ENCODE measurements at places on chromosomes 2 and 18.

DNA sequence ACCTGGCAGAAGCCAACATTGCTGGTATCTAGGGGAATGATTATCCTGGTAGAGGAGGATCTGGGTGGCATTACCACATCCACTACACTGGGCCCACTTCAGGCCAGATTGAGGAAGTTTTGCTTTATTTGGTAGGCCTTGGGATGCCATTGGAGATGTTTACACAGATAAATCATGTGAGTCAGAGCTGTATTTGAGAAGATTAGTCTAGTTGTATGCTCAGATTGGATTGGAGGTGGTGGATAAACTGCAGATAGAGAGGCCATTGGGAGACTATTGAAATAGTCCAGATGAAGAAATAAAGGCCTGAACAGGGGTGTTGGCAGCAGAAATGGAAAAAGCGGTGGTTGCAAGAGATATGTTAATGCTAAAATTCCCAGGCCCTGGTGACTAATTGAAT is 81.5 kb downstream of the EFEMP1 start:
- H3K4me3 ChIP-seq: no peak overlapping the region
- DNase-seq: no peak
- no peak overlapping the region for H3K27ac ChIP-seq
- no peaks in the 10 kb centered on the region for H3K36me3 ChIP-seq

- H3K27ac ChIP-seq: no peak overlapping the region
- no peak for DNase-seq
- H3K4me3 ChIP-seq: no peak overlapping the region
- H3K4me1 ChIP-seq: no peaks in the 10 kb centered on the region
- no peaks in the 10 kb centered on the region for H3K36me3 ChIP-seq
These were observed 89.6 kb downstream of the KCNE4 start for GRCh38 chr2:223141606-223142005.

DNA sequence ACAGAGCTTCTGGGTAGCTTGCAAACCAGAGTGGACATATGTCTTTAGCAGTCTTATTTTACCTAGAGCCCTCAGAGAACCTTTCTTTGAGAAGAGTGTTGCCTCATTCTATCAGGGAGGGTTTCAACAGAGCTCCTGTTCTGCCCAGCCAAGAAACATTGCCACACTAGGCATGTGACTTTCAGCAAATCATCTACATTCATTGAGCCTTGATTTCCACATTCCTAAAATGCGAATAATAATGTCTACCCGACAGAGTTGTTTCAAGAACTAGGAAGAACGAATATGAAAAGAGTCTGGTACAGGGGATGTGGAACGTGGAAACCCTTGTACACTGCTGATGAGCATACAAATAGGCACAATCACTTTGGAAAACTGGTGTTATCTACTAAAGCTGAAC is 7.8 kb upstream of the PRKAG3 start:
- no peak overlapping the region for H3K27ac ChIP-seq
- no peak for DNase-seq
- H3K4me1 ChIP-seq: no peaks in the 10 kb centered on the region
- no peak overlapping the region for H3K4me3 ChIP-seq

GRCh38 chr2:231228974-231229529 is 30.6 kb downstream of the ARMC9 start:
- H3K27ac ChIP-seq: no peak overlapping the region
- no peaks in the 10 kb centered on the region for H3K27me3 ChIP-seq
- no peaks in the 10 kb centered on the region for H3K36me3 ChIP-seq
- no peak for DNase-seq
- H3K4me3 ChIP-seq: no peak overlapping the region
- H3K4me1 ChIP-seq: peaks cover 3% of the 10 kb centered on the region

GRCh38 chr2:212147921-212148513 is 390.6 kb downstream of the ERBB4 start:
- H3K4me3 ChIP-seq: no peak overlapping the region
- DNase-seq: no peak
- no peak overlapping the region for H3K27ac ChIP-seq

DNA sequence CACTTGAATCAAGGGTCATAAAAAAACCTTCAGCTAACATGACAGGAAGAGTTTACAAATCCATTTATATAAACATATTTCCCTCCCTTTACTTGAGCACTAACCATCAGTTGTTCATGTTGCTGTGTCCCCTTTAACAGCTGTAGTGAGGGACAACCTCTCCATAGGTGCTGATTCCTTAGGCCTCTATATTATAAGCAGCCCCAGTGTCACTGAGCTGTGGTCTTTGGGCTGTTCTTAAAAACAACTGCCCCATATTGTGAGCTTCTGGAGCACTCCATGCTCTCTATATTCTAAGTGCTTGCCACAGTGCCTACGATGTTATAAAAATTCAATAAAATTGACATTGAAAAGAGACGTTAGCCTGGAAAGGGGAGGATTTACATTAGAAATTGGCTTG is 175.3 kb downstream of the ZNF385B start:
- no peaks in the 10 kb centered on the region for H3K36me3 ChIP-seq
- H3K4me1 ChIP-seq: no peaks in the 10 kb centered on the region
- H3K27me3 ChIP-seq: no peaks in the 10 kb centered on the region

- H3K27ac ChIP-seq: peak overlapping the region; percentile 88
- no peaks in the 10 kb centered on the region for H3K36me3 ChIP-seq
- peaks cover 53% of the 10 kb centered on the region for H3K4me1 ChIP-seq
- H3K4me3 ChIP-seq: peak overlapping the region; percentile 63
- no peak for DNase-seq
These were observed 1.6 kb upstream of the ERMN start for GRCh38 chr2:157327200-157327599.

DNA sequence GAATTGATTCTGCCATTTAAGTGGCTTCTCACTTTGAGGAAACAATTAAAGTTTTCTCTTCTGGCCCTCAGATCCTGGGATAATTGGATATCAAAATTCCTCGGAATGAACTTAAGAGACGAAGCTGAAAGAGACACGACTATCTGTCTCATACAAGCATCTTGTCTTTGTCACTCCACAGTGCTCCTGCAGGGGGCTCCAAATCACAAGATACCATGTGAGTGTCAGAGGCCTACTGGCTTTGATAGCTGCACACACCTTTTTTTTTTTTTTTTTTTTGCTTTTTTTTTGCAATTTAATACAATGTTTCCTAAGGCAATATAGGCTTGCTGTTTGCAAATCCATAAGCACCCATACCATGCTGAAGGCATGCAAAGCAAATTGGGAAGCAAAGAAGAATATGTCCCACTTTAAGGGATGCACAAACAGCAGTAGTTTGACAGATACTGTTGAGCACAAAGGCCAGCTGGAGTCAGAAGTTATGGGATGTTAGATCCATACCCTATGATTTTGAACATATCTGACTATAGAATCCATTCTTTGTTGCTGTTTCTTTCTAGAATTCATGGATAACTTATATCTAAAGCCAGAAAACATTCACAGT is 109.0 kb upstream of the CBLN2 start:
- peak; percentile 32 for DNase-seq
- H3K36me3 ChIP-seq: no peaks in the 10 kb centered on the region
- no peak overlapping the region for H3K4me3 ChIP-seq
- no peaks in the 10 kb centered on the region for H3K4me1 ChIP-seq
- no peak overlapping the region for H3K27ac ChIP-seq

GRCh38 chr2:182381225-182381624 is 45.6 kb downstream of the PDE1A start:
- no peak overlapping the region for H3K27ac ChIP-seq
- H3K4me3 ChIP-seq: no peak overlapping the region
- H3K4me1 ChIP-seq: no peaks in the 10 kb centered on the region
- DNase-seq: no peak
- no peaks in the 10 kb centered on the region for H3K27me3 ChIP-seq

DNA sequence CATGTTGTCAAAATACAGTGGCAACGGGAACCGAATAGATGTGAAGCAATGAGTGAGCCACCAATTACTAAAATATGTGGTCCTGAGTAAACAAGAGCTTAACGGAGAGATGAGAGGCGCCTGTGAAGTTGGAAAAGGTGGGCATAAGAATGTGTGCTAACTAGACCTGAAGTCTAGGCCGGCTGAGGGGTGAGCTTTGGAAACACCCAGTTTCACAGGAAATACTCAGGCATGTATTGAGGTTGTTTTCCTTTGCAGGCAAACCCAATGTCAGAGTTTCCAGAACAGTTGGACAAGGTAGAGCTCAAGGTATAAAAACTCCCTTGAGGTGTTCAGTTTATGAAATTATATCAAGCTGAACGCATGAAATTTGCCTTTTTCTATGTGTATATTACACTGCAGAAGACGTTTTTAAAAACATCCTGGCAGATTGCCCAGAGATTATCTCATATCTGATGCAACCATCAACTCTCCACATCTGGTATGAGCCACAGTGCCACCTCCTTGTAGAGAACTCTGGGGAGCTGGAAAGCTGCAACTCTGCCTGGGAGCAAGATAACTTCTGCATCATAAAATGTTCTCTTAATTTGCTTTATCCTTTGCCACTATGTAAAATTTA is 3.9 kb upstream of the WDSUB1 start:
- no peaks in the 10 kb centered on the region for H3K36me3 ChIP-seq
- DNase-seq: no peak
- peak overlapping the region; percentile 8 for H3K27ac ChIP-seq
- no peaks in the 10 kb centered on the region for H3K27me3 ChIP-seq
- peaks cover 20% of the 10 kb centered on the region for H3K4me1 ChIP-seq

DNA sequence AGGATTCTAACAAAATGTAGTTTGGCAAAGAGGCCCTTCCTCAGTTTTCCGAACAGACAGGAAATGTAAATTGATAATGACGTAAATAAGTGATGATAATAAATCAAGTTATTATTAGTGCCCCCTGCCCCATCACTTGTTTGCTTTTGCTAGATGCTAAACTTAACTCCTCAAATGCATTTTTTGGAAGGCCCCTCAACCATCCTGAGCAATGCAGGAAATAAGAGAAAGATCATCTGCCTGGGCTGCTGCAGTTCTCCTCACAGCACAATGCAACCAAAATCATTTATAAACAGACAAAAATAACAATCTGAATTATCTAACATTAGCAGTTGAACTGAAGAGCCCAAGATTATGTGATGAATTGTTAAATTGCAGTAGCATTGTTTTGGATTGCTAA is 62.6 kb upstream of the PSMD14 start:
- DNase-seq: no peak
- H3K27me3 ChIP-seq: no peaks in the 10 kb centered on the region
- peak overlapping the region; percentile 89 for H3K4me3 ChIP-seq
- peaks cover 24% of the 10 kb centered on the region for H3K36me3 ChIP-seq

- H3K27ac ChIP-seq: no peak overlapping the region
- H3K4me1 ChIP-seq: no peaks in the 10 kb centered on the region
- H3K27me3 ChIP-seq: no peaks in the 10 kb centered on the region
- no peaks in the 10 kb centered on the region for H3K36me3 ChIP-seq
These were observed 977.3 kb upstream of the CDH2 start for GRCh38 chr18:29154196-29154757.

DNA sequence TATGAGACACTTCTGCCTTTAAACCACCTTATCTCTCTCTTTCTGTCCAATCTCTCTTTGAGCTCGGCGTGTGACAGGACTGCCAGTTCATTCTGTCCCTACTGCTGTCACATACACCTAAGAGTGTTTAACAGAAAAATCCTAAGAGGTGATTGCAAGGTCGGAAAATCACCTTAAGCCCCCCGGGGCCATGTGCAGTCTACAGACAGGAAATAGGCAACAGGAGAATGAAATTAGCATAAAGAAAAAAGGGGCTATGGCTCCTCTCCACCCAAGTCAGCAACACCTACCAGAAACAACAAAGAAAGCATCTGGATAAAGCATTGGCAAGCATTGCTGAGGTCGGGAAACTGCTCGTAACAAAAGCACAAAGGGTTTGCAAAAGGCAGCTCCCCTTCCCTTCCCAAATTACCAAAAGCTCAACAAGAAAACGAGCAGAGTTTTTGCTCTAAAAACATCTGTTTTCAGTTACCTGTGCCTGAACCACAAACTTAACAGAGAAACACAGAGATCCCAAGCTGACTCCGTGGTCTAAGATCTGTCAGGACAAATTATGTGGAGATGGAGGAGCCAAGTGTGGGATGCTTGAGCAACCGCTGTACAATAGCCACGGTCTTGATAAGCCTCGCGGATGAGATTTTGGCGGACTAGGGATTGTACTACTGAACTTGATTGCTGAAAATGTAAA is 30.4 kb downstream of the ANKRD44 start:
- peaks cover 82% of the 10 kb centered on the region for H3K4me1 ChIP-seq
- peak overlapping the region; percentile 91 for H3K27ac ChIP-seq
- peaks cover 42% of the 10 kb centered on the region for H3K36me3 ChIP-seq
- no peaks in the 10 kb centered on the region for H3K27me3 ChIP-seq

All from activated T-cell treated with anti-CD3 and anti-CD28 coated beads, Interleukin-2, amount 50 U/mL, for 24 hours (primary cell).